ENCODE measurements at places on chromosomes 16 and 17.

DNA sequence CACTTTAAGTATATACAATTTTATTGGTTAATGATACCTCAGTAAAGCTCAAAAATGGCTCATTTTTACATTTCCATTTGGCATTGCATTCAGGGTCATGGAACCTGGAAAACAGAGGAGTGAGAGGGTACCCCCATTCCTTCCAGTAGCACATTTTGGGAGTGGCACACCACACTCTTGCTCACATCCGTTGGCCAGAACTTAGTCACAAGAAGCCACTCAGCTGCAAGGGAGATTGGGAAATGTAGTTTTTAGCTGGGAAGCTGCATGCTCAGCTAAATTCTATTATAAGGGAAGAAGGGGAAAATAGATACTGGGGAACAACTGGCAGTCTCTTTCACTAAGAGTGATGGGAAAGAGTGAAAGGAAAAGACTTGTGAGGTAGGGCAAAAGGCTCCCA, 102.5 kb upstream of the TMEM97 start:
- no peak for DNase-seq

DNA sequence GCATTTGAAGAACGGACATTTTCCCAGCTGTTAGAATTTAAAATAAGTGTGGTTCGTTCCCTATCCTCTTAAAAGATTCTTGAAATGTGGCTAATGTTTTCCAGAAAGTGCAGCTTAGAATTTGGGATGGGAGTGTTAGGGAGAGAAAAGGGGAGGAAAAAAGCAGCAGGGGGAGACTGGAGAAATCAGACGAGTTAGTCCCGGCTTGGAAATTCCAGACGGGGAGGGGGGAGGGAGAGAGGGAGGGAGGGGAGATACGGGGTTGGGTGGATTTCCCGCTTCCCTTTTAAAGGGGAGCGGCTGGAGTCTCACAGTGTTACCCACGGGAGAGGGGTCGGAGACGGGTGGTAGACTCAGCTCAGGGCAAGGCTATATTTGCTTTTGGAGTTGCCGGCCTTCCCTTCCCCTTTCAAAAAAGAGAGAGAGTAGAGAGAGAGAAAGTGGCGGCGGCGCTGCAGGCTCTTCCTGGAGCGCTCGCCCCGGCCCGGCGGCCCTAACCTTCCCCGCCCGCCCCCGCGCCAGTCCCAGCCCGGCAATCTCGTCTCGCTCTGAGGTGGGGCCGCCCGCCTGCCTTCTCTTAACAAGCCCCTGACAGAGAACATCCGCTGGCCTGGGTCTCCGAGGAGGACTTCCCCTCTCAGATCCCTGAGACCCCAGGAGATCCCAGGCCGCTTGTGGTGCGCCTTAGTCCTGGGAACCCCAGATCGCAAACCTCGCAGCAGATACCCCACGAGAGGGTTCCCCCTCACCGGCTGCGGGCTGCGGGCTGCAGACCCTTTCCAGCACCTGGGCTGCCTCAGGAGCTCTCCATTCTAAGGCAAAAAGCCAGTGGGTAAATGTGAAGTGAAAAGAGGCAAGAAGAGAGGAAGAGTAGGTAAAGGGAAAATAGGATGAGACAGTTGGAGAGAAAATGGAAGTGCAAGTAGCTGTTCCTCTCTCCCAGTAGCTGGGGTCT, 6.6 kb downstream of the IGF2BP1 start:
- no peak for DNase-seq

DNA sequence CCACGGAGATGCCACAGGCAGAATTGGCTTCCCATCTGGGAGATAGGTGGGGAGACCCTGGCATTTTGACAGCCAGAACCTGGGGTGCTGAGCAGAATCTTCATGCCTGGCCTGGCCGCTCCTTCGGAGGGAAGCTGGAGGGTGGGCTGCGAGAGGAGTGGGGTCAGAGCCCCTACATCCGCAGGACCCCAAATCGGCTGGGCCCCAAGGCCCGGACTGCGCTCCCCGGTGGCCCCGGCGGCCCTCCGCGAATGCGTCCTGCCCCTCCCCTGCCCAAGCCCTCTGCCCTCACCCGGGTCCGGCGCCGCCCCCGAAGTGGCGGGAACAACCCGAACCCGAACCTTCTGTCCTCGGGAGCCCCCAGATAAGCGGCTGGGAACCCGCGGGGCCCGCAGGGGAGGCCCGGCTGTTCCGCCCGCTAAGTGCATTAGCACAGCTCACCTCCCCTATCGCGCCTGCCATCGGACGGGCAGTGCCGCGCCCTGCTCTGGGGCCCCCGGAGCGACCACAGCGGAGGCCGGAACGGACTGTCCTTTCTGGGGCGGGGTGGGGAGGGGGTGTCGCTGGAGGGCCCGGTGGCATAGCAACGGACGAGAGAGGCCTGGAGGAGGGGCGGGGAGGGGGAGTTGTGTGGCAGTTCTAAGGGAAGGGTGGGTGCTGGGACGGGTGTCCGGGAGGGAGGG, 850 bp upstream of the PNMT start:
- no peak for DNase-seq

- no peak for DNase-seq
Measured at GRCh38 chr17:35666070-35666469, 65.4 kb upstream of the RASL10B start.

GRCh38 chr17:9324864-9325263, 250.8 kb downstream of the STX8 start:
- DNase-seq = no peak

DNA sequence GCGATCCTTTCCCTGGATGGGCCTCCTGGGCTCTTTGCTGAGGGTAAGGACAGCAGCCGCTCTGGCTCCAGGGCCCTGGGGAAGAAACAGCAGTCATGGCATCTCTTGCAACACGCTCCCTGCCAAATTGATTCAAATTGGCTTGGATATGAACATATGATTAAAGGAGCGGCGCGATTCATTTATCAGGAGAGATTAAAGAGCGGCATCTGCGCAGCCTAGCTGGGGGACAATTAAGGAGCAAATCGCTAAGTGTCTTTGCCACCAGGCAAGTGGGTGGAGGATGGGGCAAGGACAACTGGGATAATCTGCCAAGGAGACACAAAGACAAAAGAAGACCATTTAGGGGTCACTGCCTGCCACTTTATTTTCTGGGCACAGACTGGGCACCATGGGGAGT, 27.8 kb downstream of the PIPOX start:
- no peak for DNase-seq

GRCh38 chr17:79026376-79027273, 2.7 kb downstream of the C1QTNF1 start:
- no peak for DNase-seq

DNA sequence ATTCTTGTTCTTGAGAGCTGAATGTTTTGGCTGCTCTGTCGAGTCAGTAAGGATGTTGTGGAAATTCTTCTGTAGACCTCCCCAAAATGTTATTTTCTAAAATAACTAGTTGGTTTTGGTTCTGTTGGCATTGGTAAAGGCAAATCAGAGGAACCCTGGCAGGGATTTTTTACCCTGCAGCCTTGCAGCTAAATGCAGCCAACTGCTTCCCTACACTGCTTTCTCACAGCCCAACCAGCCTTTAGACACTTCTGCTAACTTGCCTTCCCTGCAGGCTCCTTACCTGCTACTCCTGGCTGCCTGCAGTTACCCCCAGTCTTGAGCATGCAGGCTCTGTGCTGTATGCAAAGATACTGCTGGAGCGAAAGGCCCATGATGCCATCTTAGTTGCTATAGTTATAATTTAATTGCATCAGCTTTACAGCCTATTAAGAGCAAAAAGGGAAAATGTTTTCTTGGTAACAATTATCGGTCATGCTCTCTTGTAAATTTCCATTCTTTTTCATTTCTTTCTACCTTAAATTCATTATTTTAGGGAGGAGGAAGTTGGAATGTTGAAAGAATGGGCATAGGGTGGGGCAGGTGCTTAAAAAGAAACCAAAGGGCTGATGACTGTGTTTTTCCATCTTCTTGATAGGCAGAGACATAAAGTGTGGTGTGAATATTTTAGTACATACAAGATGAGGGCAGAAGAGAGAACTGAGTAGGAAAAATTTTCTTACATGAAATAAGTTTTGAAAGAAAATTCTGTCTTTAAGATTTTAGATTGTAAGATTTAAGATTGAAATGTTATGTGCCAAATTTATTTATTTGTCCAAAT, 20.0 kb downstream of the NUP93 start:
- no peak for DNase-seq

DNA sequence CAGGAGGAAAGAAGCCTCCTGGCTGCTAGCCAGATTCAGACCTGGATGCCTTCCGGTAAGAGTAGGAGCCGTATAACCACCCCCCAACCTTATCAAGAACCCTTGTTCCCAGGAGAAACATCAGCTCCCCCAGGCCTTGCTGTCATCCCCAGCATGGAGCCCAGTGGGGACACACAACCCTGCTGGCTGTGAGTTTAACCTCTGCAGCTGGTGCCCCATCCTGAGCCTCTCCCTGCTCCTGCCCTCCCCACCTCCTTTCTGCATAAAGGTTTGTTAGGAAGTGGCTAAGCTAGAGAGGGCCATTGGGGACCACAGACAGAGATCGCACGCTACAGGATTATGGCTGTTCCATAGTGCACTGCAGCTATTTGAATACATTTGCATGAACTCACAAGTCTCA, 55.5 kb upstream of the RPL38 start:
- DNase-seq = no peak

GRCh38 chr17:42493319-42493718, 34.6 kb downstream of the ATP6V0A1 start:
- no peak for DNase-seq

GRCh38 chr16:30346286-30346685, 8.8 kb downstream of the CD2BP2 start:
- no peak for DNase-seq

DNA sequence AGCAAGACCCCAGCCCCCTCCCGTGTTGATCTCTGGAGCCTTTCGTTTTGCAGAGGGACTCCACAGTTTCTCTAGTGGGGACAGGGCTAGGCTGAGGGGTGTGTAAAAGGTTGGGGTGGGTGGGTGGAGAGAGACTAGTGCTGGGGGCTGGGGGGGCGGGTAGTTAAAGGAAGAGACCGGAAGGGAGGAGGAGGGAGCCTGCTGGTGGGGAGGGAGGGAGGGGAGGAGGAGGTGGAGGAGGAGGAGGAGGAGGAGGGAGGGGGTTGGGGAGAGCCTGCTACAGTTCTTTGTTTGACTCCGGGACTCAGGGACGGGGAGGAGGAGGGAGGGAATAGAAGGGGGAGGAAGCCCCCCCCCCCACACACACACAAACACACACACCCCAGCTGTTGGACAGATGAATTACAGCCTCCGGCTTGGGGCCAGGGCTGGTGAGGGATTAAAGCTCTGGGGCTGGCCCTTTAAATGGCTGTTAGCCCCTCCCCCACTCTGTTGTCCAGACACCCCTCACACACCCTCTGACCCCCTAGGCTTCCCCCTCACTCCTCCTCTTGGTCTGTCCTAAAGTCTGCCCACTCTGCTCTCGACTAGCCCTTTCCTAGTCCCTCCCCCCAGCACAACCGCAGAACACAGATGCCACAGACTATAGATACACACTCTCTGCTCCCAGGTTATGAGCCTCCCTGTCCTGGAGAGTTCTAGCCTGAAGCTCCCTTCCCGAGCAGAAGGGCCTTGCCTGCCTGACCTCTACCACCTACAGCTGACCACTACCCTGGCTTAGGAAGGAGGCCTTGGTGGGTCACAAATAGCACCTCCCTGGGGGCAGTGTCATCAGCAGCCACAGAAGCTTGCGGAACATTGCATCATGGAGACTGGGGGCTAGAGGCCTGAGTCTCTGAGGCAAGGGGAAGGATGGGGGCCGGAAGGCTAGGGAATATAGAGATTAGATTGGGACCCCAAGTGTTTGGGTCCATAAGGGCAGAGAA, 4.4 kb downstream of the KDM6B start:
- no peak for DNase-seq

DNA sequence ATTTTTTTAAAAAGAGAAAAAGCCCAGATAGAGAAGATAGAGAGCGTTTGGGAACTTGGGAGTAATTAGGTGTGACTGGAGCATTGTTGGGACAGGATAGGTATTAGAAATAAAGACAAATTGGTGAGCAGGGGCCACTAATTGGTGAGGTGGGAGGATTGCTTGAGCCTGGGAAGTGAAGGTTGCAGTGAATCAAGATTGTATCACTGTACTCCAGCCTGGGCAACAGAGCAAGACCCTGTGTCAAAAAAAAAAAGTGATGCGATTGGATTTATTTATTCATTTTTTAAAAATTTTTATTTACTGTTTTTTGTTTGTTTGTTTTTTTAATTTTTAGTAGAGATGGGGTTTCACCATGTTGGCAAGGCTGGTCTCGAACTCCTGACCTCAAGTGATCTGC, 5.1 kb downstream of the CASC3 start:
- no peak for DNase-seq

- no peak for DNase-seq
Measured at GRCh38 chr17:74373838-74374606, 6.7 kb downstream of the GPR142 start.

DNA sequence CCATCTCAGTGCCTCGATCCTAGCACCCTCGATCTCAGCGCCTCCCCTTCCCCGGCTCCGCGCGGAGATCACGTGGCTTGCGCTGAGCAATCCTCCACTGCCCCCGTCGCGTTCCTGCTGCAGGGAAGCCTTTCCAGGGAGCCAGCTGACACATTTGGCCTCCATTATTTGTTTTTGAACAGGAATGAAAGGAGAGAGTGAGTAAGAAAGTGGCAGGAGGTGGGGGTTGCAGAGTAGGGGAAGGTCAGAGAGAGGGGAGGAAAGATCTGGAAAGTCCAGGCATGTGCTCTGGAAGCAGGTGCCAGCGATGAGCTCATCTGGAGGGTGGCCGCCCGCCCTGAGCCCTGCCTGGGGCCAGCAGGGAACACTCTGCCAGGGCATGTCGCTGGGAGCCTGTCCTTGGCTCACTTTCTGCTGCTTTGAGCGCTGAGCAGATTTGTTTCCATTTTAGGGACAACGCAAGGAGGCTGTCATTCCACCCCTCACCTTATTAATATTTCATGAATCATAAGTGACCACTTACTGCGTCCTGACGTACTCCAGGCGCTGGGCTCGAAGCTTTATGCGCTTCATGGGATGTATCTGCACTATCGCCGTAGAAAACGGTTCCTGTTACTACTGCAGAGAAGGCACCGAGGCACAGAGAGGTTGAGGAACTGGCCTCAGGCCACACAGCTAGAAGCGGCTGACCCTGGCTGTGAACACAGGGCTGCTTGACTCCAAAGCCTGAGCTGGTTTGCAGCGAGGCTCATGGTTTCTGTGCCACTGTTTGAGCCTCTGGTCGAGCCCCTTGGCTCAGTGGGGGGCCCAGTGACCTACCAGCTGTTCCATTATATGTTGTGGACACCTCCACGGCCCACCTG, 283.1 kb downstream of the SEC14L1 start:
- no peak for DNase-seq

DNA sequence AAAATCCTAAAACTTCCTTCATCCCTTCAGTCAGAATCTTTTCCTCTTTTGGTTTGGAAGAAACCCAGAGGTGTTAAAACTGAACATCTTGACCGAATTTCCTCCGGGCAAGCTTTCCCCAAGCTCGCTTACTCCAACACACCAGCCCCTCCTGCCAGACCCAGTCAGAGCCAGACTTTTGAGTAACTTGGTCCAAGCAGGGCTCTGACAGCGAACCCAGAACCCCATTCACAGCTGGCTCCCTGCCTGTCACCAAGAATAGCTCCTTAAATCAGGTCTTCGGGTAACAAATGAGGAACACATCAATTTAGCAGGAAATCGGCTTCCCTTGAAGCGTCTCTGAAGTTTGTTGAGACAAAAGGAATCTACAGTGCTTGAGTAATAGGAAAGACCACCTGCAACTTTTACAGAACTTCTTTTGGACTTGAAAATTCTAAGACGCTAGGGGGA, 27.3 kb downstream of the GAS7 start:
- no peak for DNase-seq

Measured in activated CD4-positive, alpha-beta memory T cell treated with anti-CD3 and anti-CD28 coated beads, Interleukin-2, amount 10 ng/mL, durations not matched to agents 7 days and 5 days (primary cell).